Neural progenitor cell (in vitro differentiated cells): ENCODE measurements at places on chromosomes 6 and 20. TPM values are rescaled to one million over a fixed set of nuclear protein-coding genes. Genes with fewer than 3 reads are reported as not detected.

DNA sequence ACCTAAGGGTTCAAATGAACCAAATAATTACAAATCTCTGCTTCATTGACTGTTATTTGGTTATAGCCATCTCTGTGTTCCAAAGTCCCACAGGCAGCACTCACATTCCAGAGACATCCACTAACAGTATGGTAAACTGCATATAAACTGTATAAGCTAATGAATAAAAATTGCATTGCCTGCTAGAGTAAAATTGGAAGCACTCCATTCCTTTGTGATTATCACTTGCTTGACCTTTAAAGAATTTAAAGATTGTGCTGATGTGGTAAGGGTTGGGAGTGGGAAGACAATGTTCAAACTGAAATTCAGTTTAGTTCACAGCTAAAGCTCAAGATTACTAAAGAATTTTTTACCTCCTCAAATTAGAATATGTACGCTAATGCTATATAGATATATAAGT is 31.0 kb upstream of the OSTM1 start:
- no peaks in the 10 kb centered on the region for H3K36me3 ChIP-seq
- no peak overlapping the region for H3K27ac ChIP-seq
- H3K4me1 ChIP-seq: no peaks in the 10 kb centered on the region
- no peak for DNase-seq
- peaks cover 13% of the 10 kb centered on the region for H3K27me3 ChIP-seq
- H3K4me3 ChIP-seq: no peak overlapping the region

The TNF gene
- total RNA-seq: 0.19 TPM in 1 of 2 replicates, not detected in the other

- no peak overlapping the region for H3K27ac ChIP-seq
- DNase-seq: peak; percentile 76
- H3K4me3 ChIP-seq: no peak overlapping the region
- no peaks in the 10 kb centered on the region for H3K27me3 ChIP-seq
- no peaks in the 10 kb centered on the region for H3K4me1 ChIP-seq
Measured at GRCh38 chr20:56400001-56400640, 7.7 kb downstream of the CSTF1 start.

DNA sequence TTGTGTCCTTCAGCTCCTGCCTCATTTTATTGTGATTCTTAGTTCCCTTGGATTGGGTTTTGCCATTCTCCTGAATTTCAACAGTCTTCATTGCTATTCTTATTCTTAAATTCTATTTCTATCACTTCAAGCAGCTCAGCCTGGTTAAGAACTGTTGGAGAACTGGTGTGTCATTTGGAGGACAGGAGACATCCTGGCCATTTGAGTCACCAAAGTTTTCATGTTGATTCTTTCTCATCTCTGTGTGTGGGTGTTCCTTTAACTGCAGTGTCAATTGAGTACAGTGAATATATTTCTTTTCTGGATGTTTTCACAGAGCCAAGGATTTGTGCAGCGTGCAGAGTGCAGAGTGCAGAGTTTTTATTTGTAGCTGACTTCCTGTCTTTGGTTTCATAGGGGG is 33.5 kb upstream of the TFB1M start:
- H3K27ac ChIP-seq: no peak overlapping the region
- H3K27me3 ChIP-seq: no peaks in the 10 kb centered on the region
- H3K4me1 ChIP-seq: no peaks in the 10 kb centered on the region
- H3K36me3 ChIP-seq: no peaks in the 10 kb centered on the region
- no peak for DNase-seq
- no peak overlapping the region for H3K4me3 ChIP-seq

DNA sequence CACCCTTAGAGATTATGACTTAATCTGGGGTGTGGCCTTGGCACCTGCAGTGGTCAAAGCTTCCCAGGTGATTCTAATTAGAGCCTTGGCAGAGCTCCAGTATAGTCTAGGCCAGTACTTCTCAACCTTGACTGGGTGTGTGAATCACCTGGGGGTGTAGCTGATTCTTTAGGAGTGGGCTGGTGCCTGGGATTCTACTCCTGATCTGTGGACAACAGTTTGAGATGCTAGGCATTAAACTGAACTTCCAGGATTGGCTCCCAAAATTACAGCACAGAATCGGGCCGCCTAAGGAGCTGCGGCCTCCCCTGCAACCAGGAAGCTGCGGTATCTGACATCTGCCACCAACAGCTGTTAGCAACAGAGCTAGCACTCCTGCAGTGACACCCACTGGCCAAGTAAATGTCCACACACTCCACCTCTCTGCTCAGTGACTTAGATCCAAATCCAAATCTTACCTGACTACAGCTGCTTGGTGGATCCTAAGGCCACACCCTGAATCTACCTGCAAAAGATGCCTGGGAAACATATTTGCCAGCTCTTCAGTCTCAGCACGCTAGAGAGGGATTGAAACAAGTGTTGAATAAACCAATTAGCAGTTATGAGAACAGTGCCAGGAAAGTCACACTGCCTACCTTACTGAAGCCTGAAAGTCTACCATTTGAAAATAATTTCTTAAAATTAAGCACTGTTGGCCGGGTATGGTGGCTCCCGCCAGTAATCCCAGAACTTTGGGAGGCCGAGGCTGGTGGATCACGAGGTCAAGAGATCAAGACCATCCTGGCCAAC is 126.7 kb downstream of the UNC5CL start:
- no peak overlapping the region for H3K27ac ChIP-seq
- H3K4me1 ChIP-seq: no peaks in the 10 kb centered on the region
- no peak overlapping the region for H3K4me3 ChIP-seq
- no peaks in the 10 kb centered on the region for H3K36me3 ChIP-seq
- no peaks in the 10 kb centered on the region for H3K27me3 ChIP-seq
- peak; percentile 51 for DNase-seq

DNA sequence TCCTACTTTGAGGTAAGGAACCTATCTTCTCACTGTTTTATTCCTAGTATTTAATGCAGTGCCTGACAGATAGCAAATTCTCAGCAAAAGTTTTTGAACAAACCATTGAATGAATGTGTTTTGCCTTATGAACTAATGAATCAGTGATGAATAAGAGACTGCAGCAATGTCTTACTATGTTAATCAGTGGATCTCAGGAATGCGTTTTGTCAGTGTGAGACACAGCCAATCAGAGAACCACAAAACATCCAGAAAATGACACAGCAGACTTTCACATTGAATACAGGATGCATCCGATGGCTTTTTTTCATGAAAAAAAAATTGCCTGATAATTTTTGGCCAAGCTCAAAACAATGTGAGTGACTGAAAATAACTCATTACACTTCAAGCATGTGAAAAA is 270.5 kb downstream of the BMP2 start:
- H3K27me3 ChIP-seq: no peaks in the 10 kb centered on the region
- H3K27ac ChIP-seq: no peak overlapping the region
- H3K4me3 ChIP-seq: no peak overlapping the region
- DNase-seq: no peak
- no peaks in the 10 kb centered on the region for H3K36me3 ChIP-seq

The SOD2 gene
- total RNA-seq: 54.9 and 67.2 TPM in 2 replicates

GRCh38 chr6:56440551-56440981 is 193.2 kb upstream of the COL21A1 start:
- no peaks in the 10 kb centered on the region for H3K4me1 ChIP-seq
- H3K27me3 ChIP-seq: no peaks in the 10 kb centered on the region
- DNase-seq: no peak
- no peak overlapping the region for H3K27ac ChIP-seq
- H3K4me3 ChIP-seq: no peak overlapping the region
- no peaks in the 10 kb centered on the region for H3K36me3 ChIP-seq

DNA sequence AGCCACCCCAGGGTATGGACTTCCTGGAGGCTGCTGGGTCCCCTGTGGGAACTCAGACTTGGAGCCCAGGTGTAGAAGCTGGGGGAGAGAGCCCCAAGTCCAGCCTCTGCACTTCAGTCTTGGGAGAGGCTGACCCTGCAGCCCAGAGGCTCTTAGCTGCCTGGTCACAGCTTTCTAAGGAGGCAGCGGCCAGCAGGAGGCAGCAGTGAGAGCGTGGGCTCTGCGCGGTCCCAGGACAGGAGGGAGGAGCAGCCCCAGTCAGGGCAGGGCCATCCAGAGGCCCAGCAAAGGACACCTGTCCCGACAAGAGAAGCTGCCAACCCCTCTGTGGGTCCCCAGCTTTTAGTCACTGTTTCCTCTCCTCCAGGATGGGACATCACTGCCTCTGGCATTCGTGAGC is 9.4 kb downstream of the TREML2 start:
- peak; percentile 63 for DNase-seq
- H3K27ac ChIP-seq: no peak overlapping the region
- no peak overlapping the region for H3K4me3 ChIP-seq
- no peaks in the 10 kb centered on the region for H3K36me3 ChIP-seq
- H3K4me1 ChIP-seq: no peaks in the 10 kb centered on the region
- H3K27me3 ChIP-seq: no peaks in the 10 kb centered on the region

DNA sequence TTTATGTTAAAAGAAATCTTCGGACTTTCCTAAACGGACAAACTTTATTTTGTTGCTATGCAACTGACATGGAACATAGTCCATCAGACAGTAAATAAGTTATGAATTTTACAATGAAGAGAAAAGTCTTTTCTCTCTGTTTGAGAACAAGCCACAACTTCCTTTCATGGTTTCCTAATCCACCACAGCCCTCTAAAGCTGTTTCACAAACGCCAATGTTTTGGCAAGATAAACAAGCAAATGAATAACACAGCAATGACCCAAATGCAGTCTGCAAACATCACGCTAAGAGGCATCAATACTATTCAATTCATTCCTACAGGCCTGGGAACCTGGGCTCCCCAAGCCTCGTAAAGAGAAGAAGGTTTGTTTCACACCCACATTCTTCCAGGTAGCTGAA is 60.4 kb downstream of the HAO1 start:
- H3K36me3 ChIP-seq: no peaks in the 10 kb centered on the region
- DNase-seq: no peak
- no peaks in the 10 kb centered on the region for H3K27me3 ChIP-seq
- H3K27ac ChIP-seq: no peak overlapping the region
- H3K4me1 ChIP-seq: no peaks in the 10 kb centered on the region

- H3K4me1 ChIP-seq: no peaks in the 10 kb centered on the region
- peaks cover 10% of the 10 kb centered on the region for H3K27me3 ChIP-seq
- no peak for DNase-seq
- H3K27ac ChIP-seq: no peak overlapping the region
- H3K4me3 ChIP-seq: no peak overlapping the region
Measured at GRCh38 chr6:150412221-150412620, 43.4 kb downstream of the IYD start.

The C20orf144 gene
- 0.53 TPM in 1 of 2 replicates, not detected in the other for total RNA-seq

- peaks cover 6% of the 10 kb centered on the region for H3K4me1 ChIP-seq
- no peaks in the 10 kb centered on the region for H3K27me3 ChIP-seq
- H3K36me3 ChIP-seq: no peaks in the 10 kb centered on the region
- H3K27ac ChIP-seq: no peak overlapping the region
Measured at GRCh38 chr20:57898332-57898731, 188.5 kb upstream of the PMEPA1 start.

The ECI2 gene
- 33.4 and 49.1 TPM in 2 replicates for total RNA-seq

- no peak overlapping the region for H3K27ac ChIP-seq
- no peak overlapping the region for H3K4me3 ChIP-seq
- H3K4me1 ChIP-seq: peaks cover 33% of the 10 kb centered on the region
- peaks cover 13% of the 10 kb centered on the region for H3K27me3 ChIP-seq
Measured at GRCh38 chr6:143952947-143953701, 54.9 kb downstream of the PLAGL1 start.

GRCh38 chr6:90127595-90127994 is 169.0 kb downstream of the BACH2 start:
- DNase-seq: no peak
- H3K4me1 ChIP-seq: no peaks in the 10 kb centered on the region
- no peak overlapping the region for H3K27ac ChIP-seq
- H3K27me3 ChIP-seq: no peaks in the 10 kb centered on the region
- no peak overlapping the region for H3K4me3 ChIP-seq
- no peaks in the 10 kb centered on the region for H3K36me3 ChIP-seq

The ILRUN gene
- total RNA-seq: 33.2 and 41.8 TPM in 2 replicates

GRCh38 chr20:32581839-32582658 is 3.1 kb downstream of the NOL4L start:
- H3K4me1 ChIP-seq: peaks cover 28% of the 10 kb centered on the region
- no peaks in the 10 kb centered on the region for H3K36me3 ChIP-seq
- DNase-seq: peak; percentile 48
- peak overlapping the region; percentile 68 for H3K4me3 ChIP-seq

- no peak overlapping the region for H3K4me3 ChIP-seq
- DNase-seq: no peak
- no peaks in the 10 kb centered on the region for H3K27me3 ChIP-seq
- peaks cover 3% of the 10 kb centered on the region for H3K36me3 ChIP-seq
Measured at GRCh38 chr6:138092686-138093085, 14.5 kb downstream of the PERP start.

DNA sequence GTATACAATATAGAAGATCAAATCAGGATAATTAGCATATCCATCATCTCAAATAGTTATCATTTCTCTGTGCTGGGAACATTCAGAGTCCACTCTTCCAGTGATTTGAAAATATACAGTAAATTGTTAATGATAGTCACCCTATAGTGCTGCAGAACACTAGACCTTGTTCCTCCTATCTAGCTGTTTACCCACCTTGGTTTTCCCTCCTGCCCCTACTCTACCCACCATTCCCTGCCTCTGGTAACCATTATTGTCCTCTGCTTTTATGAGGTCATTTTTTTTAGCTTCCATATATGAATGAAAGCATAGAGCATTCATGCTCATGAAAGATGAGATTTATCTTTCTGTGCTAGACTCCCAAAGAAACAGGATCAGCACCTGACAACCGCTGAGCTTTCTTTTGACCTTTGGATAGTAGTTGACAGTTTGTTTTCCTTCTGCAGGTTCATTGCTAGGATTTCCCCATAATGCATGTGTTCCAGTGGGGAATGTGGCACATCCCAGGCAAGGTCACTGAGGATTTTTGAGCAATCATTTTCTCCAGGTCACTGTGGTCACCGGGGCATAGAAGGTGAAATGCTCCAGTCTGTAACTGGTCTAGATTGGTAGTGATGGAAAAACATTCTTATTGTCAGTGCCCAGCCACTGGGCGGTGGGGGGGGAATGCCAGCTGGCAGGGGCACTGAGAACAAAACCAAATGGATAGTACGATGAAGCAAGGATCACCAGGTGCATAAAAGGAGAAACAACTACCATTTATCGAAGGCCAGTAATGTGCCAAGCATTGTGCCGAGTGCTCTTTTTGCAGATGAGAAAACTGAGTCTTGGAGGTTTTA is 33.6 kb upstream of the BCAS1 start:
- H3K4me1 ChIP-seq: no peaks in the 10 kb centered on the region
- no peak overlapping the region for H3K27ac ChIP-seq
- H3K4me3 ChIP-seq: no peak overlapping the region

- no peaks in the 10 kb centered on the region for H3K36me3 ChIP-seq
- H3K27ac ChIP-seq: no peak overlapping the region
- no peaks in the 10 kb centered on the region for H3K4me1 ChIP-seq
- no peak for DNase-seq
- no peak overlapping the region for H3K4me3 ChIP-seq
Measured at GRCh38 chr6:15674690-15675386, 12.0 kb upstream of the DTNBP1 start.

DNA sequence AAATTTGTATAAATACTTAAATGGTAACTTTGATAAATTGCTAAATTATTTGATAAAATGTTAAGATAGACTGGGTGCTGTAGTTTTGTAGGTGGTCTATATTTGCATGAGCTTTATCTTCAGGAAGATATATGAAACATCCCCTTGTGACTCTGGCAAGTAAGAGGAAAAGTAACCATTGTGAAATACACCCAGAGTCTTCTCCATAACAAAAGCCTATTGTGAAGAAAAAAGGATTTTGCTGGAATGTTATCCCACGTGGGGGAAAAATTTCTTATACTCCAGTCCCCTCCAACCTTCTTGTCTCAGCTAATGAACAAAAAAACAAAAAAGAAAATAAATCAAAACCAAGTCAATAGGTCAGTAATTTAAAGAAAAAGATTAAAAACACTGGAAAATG is 600.7 kb downstream of the HDGFL1 start:
- DNase-seq: no peak
- no peaks in the 10 kb centered on the region for H3K36me3 ChIP-seq
- no peak overlapping the region for H3K4me3 ChIP-seq
- H3K27ac ChIP-seq: no peak overlapping the region
- H3K27me3 ChIP-seq: no peaks in the 10 kb centered on the region

The ARMC2 gene
- 2.9 and 3.7 TPM in 2 replicates for total RNA-seq

The RCAN2 gene
- 5.8 and 6.7 TPM in 2 replicates for total RNA-seq

The PDE7B gene
- total RNA-seq: 0.04 and 0.12 TPM in 2 replicates

The BPIFA1 gene
- not detected in 2 replicates for total RNA-seq

The FAM217A gene
- not detected in 2 replicates for total RNA-seq
